AG09309 (cell line): ENCODE measurements at places on chromosomes 12 and 14.

- no peak for DNase-seq
Observed at GRCh38 chr12:14991069-14991468, 18.2 kb downstream of the PDE6H start.

DNA sequence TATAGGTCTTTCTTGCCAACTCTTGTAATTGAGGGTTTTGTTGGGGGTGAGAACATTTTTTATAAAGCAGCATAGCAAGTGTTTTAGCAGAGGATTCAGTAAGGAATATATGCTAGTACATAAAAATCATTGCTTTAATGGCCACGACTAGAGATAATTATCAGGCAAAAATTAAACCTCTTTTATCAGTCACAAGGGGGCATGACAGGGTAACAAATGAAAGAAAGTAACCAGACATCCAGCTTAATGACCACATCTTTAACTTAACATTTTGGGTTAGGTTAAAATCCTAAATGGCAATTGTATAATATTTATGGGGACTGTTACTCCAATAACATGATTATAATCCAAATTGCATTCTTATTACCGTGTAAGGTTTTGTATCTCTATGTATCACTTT, 119.6 kb downstream of the LRRIQ1 start:
- no peak for DNase-seq

- no peak for DNase-seq
Observed at GRCh38 chr12:131929581-131930456, 743 bp downstream of the PUS1 start.

GRCh38 chr14:22887990-22888378, 5.0 kb downstream of the REM2 start:
- no peak for DNase-seq

GRCh38 chr12:127650626-127651025, 616.3 kb upstream of the TMEM132C start:
- DNase-seq: peak; percentile 56

DNA sequence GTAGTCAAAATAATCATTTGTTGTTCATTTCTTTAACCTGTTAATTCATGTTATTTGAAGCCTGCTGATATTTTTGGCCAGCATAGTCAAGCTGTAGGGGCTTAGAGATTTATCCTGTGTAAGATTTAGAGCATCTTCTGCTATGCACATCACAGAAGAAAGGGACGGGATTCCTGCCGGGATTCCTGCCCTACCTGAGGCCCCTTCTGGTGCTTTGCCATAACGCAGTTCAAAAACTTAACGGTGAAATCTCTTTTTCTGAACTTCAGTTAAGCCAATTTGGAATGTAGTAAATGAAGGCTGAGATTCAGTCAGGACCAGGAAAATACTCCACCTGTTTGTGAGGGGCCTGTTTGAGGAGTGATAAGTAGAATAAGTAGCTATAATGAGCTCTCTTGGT, 50.7 kb upstream of the TMEM260 start:
- no peak for DNase-seq

DNA sequence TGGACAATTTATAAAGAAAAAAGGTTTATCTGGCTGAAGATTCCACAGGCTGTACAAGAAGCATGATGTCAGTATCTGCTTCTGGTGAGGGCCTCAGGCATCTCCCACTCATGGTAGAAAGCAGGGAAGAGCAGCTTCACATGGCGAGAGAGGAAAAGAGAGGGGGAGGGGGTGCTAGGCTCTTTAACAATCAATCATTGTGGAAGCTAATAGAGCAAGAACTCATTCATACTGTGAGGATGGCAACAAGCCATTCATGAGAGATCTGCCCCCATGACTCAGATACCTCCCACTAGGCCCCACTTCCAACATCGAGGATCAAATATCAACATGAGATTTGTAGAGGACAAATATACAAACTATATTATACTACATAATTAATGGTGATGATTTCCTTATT, 361.9 kb upstream of the FAR2 start:
- DNase-seq: no peak

GRCh38 chr14:65696801-65697200, 284.3 kb downstream of the FUT8 start:
- no peak for DNase-seq

GRCh38 chr12:90226211-90226610, 517.6 kb upstream of the ATP2B1 start:
- no peak for DNase-seq

- DNase-seq: no peak
Observed at GRCh38 chr12:123346946-123347345, 17.7 kb downstream of the SBNO1 start.
